ENCODE measurements at places on chromosomes 6 and 20. TPM values are rescaled to one million over a fixed set of nuclear protein-coding genes. Genes with fewer than 3 reads are reported as not detected.
A peak's percentile ranks its signal among the peaks of the same experiment; 100 is the strongest.

ELOVL2 gene
- 0.05 TPM for total RNA-seq

HAO1 gene
- total RNA-seq: not detected

IPCEF1 gene
- 1.7 TPM for total RNA-seq

CRISP2 gene
- 0.10 TPM for total RNA-seq

LHFPL5 gene
- not detected for total RNA-seq

EPPIN gene
- not detected for total RNA-seq

MMP24 gene
- total RNA-seq: 46.4 TPM

CAP2 gene
- total RNA-seq: 7.3 TPM

SLC22A3 gene
- total RNA-seq: 11.4 TPM

MYLK2 gene
- total RNA-seq: not detected

IL20RA gene
- total RNA-seq: not detected

C20orf204 gene
- 0.45 TPM for total RNA-seq

FGD2 gene
- total RNA-seq: not detected

DNA sequence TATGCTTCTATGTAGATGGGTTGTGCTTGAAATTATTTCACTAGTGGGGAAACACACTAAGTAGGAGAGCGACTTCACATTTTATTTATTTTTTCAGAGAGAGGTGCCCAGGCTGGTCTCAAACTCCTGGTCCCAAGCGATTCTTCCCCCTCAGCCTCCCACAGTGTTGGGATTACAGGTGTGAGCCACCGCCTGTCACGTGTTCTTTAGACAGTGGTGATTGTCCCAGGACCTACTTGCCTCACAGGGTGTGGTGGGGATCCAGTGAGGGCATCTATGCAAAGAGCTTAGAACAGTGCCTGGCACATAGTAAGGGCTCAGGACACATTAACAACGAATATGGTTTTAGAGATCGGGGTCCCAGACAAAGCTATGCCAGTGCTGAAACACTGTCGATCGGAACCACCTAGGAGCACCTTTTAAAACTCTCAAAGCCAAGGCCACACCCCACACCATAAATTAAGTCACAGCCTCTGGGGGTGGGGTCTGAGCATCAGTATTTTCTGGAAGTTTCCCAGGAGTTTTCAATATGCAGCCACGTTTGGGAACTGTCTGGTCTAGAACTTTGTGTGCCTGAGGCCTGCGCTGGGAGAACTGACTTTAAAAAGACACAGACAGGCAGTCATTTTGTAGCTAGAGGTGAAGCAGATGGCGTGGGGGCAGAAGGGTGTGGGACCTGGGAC is 4.8 kb upstream of the BCAS4 start:
- no peak for DNase-seq

DNA sequence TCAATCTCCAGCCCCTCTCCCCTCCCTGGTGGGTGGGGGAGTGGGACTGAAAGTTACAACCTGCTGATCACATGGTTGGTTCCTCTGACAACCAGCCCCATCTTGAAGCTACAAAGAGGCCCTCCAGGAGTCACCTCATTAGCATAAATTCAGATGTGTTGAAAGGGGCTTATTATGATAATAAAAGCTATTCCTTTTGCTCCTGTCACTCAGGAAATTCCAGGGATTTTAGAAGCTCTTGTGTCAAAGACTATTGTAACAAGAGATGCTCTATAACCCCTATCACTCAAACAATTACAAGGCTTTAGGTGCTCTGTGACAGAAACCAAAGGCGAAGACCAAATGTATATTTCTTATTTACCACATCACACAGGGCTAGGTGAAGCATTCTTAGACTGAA is 30.1 kb upstream of the MBOAT1 start:
- DNase-seq: no peak

DNA sequence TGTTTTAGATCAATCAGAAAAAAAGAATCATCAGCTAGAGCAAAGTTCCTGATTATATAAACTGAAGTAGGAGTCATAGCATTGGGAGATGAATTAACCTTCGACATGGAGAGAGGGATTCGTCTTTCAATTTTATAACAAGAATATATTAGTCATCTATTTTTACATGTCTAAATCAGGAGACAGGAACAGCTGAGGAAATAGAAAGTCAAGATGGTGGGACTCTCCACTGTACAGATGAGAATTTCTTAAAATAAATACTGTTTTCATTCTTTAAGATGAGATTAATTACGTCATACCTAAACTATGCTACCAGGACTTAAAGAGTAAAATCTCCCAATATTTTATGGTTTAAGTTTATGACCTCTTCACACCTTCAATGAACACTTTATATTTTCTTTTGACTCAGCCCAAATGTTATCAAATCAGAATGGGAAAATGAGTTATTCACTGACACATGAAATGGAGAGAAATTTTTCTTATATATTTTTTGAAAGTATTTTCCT is 1137.7 kb downstream of the EPHA7 start:
- no peak for DNase-seq

GRCh38 chr6:75424618-75425548 is 68.7 kb downstream of the FILIP1 start:
- DNase-seq: peak; percentile 62

- no peak for DNase-seq
Measured at GRCh38 chr6:15638373-15638772, 24.5 kb downstream of the DTNBP1 start.

DNA sequence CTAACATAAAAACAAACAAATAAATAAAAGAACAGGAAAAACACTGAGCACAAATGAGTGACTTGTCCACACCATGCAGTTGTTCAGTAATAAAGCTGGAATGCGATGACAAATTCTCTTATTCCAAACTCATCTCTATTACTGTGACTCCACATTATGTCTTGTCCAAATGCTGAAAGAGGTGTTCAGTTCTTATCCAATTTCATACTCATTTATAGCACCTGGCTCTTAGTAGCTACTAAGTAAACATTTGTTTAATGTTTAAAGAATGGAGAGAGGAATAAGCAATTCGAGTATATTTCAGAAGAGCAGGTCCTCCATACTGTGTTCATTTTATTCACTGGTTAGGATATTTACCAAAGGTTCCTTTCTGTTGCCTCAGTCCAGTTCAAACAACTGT is 439.0 kb upstream of the JAG1 start:
- peak; percentile 57 for DNase-seq

- peak; percentile 89 for DNase-seq
Measured at GRCh38 chr6:29762781-29763214, 39.6 kb downstream of the HLA-F start.

GRCh38 chr20:4829514-4830215 is 108.0 kb downstream of the PRND start:
- no peak for DNase-seq

GRCh38 chr20:32967961-32968457 is 36.2 kb downstream of the SUN5 start:
- no peak for DNase-seq

DNA sequence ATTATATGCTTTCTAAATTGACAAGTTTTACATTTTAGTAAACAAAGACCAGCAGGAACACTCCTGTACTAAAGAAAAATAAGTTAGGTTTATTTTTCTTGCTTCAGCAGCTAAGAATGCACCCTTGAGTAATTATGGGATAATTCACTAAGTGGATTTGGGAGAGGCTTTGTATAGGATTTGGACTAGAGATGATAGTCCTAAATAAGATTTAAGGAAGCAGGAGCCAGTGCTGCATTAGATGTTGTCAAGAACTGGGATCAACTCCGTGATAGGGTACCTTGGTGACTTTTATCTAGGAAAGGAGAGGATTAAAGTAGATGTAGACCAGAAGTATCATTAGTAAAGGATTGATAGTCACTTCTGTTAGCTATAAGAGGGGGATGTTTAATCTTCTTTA is 4.1 kb upstream of the C6orf141 start:
- DNase-seq: no peak

DNA sequence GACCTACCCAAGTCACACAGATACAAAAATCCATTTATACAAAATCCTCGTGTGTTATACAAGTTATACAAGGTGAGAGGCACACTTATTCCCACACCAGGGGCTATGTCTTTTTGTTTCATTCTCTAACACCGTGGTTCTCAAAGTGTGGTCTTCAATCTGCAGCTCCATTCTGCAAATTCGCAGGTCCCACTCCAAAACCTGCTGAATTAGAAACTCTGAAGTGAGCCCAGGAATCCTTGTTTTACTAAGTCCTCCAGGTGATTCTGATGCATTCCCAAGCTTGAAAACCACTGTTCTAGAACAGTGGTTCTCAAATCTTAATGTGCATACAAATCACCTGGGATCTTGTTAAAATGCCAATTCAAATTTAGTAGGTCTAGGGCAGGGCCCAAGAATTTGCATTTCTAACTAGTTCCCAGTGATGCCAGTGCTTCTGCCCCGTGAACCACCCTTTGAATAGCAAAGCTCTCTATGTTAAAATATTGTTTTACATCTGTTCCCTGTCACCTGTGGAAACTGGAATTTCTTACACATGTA is 35.1 kb downstream of the LRFN2 start:
- DNase-seq: no peak

DNA sequence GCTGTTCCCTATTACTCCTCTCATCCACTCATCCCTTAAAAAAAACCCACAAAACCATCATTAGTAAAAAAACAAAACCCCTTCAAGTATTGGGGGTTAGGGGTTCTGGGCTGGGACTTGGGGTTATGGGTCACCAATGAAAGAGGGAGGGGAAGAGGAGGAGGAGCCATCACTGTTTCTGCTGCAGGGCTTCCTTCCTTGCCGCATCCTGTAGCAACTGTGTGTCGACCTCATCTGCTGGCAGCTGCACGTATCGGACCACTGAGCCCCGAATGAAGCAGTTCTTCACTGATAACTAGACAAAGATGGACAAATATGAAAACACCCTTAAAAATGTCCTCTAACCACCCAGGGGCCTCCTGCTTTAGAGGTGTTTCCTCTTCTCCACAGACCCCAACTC is 2.0 kb upstream of the VARS1 start:
- DNase-seq: no peak

DNA sequence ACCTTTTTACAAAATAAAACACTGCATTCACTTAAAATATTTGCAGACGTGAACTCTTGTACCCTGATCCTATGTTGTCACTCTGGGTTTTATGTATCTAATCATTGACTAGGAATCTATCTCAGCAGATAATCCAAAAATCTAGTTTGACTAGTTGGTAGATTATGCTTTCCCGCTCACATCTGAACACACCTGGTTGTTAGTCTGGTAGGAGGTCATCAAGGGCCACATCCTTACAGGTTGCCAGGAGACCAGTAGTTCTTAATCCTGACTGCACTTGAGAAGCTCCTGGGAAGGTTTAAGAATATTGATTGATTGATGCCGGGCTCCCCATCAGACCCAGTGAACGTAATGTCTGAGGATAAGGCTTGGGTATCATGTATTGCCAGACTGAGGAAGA is 104.4 kb downstream of the MTHFD1L start:
- no peak for DNase-seq

DNA sequence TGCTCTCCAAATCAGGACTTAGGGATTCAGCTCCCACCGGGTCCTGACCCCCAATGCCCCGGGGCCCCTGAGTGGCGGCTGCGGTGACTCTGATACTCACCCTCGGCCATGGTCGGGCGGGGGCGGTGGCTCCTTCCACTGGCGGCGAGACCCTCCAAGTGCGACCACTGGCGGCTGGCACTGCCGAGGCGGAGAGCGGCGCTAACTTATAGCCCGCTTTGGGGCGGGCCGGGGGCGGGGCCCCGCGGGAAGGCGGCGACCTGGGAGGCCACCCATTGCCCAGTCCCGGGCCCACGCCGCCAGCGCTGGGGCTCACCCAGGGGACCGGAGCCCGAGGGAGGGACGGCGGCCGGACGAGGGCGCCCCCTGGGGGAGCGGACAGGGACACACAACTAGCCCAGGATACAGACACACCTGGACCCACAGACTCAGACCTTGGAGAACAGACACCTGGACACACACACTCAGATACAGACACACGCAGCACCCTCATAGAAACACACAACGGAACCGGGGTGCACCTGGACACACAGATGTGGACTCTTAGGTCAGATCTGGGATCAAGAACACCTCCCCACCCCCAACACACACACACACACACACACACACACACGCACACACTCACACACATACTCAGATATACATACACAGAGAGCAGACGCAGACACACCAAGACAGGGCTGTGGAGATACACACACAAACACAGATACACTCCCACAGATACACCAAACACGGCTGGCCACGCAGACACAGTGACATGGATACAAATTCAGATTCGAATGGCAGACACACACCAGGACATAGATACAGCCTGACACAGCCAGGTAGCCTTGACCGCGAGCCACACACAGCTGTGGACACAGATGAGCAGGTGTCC is at the start of gene TGM2:
Gene TGM2 (minus strand): TSS at position 182 of the 877 bp plus-strand sequence. CDS start 72 bp downstream, at position 110.
- DNase-seq: peak; percentile 58

GRCh38 chr6:31546339-31546957 is at the start of gene ATP6V1G2:
TSS of gene ATP6V1G2 (minus strand) at chr6:31546608. CDS start at chr6:31546559, 49 bp downstream.
- DNase-seq: peak; percentile 85

DNA sequence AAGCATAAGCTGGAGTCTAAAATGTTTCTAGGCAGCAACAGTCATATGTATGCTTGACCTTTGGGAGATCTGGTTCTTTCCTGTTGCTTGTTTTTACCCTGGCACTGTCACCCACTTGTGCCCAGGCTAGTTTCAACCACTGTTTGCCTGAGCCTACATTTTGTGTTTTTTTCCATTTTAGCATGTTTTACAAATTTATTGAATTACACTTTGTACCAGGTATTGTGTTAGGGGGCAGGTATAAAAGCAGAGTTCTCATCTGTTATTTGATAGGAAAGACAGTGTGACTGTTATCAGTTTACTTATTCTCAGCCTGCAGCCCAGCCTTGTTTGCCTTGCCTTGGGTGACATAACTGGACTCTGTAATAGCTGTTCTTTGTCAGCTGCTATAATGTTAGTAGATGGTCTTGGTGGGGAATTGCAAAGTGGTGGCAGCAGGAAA is 147.0 kb downstream of the CDKAL1 start:
- no peak for DNase-seq

DNA sequence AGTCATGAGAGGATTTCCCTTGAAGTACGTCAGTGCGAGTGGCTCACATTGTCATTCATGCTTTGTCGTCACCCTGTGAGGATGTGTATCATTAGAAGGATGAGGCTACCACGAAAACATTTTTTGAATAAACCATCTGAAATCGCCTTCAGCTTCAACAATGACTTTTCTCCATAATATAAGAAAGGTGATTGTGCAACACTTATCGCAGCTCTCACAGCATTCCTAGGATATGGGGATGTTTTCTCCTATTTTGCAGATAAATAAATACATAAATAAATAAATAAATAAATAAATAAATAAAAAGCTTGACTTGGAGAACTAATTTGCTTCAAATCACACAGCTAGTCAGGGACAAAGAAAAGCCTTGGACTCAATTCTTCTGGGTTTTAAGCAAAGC is 326.5 kb downstream of the FOXA2 start:
- DNase-seq: no peak

DNA sequence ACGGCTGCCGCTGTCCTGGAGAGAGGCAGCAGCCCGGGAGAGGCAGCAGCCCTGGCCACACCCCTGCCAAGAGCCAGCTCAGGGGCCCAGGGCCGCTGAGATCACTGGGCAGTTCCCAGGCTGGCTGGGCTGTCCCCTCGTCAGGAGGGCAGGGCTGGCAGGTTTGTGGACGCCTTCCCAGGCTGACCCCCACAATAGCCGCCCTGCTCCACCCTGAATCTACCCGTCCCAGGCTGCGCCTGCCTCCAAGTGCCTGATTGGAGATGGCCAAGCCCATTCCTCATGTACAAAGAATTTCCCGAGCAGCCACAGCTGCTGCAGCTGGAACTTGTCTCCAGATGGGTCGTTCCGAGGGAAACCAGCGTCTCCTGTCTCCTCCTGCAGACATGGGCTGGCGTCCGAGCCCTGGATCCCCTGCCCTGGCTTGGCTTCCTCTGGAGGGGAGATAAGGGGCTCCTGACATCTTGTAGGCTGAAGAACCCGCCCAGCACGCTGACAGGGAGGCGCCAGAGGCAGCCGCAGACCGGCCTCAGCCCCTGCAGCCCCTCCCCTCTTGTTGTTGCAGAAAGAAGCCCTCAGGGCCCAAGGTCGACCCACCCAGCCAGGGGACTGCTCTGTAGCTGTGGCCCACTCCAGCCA is 9.4 kb upstream of the GATA5 start:
- DNase-seq: no peak

All from renal cortical epithelial cell (primary cell).